ENCODE measurements at places on chromosomes 1 and 21.

DNA sequence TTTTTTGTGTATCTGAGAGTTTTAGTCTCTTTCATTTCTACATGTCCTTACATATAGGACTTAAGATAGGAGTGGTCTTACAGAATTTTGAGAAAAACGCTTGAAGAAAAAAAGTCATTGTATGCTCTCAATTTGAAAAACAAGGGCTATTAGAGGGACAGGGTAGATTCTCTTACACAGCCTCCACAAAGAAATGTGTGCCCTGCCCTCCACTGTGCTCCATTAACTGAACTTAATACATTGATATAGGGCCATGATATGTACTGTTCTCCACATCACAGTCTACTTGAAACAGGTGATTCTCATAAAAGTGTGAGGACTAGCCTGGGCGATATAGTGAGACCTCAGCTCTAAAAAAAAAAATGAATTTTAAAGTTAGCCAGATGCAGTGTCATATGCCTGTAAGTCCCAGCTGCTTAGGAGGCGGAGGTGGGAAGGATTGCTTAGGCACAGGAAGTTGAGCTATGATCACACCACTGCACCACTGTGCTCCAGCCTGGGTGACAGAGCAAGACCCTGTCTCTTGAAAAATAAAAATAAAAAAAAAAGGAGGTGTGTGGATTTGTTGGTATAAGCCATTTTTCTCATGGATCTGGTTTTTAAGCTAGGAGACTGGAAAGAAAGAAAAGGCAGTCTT lies 77.0 kb downstream of the HMCN1 start:
- DNase-seq: no peak

GRCh38 chr1:223702735-223703667 lies 9.3 kb upstream of the CAPN2 start:
- DNase-seq: no peak

DNA sequence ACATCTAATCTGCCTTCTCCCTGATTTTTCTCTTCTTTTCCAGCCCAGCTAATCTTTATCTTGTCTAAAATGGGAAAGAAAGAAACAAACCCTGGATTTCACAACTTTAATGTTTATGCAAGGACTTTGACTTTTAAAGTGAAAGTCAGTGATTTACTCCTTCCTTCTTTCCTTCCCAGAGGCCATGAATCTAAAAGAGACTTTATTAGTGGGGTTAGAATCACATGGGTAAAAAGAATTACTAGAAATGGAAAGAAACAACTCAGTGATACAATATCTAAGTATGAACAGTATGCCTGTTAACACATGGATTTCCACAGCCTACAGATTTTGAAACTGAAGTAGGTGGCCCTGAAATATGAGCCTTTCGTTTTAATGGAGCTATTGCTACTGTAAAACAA lies 59.8 kb upstream of the KCNK2 start:
- no peak for DNase-seq

DNA sequence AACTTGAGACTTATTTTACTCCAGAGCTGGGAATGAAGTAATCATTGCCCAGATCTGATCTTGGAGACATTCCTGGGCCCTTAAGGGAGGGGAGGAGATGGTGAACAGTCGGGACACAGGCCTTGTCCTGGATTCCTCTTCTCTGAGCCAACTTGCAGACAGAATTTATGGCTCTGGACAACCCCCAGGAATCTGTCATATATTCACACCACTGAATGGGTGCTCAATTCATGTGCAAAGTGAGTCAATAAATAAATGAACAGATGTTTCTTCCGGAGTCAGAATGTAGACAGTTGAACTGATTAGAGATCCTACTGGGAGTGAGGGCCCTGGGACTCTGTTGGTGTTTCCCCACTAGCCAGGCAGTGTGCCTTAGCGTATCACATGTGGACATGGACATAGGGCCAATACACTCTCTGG lies 2.6 kb downstream of the TUFT1 start:
- no peak for DNase-seq

Data from T follicular helper cell (primary cell).